H54 (cell line): ENCODE measurements at places on chromosomes 16 and 17.

GRCh38 chr17:57615836-57616757 is 129.0 kb downstream of the CCDC182 start:
- DNase-seq = no peak

- DNase-seq = no peak
These were observed 857 bp upstream of the STAT5A start for GRCh38 chr17:42287305-42287976.

- DNase-seq = no peak
These were observed 163.5 kb upstream of the CDH11 start for GRCh38 chr16:65285128-65286048.

DNA sequence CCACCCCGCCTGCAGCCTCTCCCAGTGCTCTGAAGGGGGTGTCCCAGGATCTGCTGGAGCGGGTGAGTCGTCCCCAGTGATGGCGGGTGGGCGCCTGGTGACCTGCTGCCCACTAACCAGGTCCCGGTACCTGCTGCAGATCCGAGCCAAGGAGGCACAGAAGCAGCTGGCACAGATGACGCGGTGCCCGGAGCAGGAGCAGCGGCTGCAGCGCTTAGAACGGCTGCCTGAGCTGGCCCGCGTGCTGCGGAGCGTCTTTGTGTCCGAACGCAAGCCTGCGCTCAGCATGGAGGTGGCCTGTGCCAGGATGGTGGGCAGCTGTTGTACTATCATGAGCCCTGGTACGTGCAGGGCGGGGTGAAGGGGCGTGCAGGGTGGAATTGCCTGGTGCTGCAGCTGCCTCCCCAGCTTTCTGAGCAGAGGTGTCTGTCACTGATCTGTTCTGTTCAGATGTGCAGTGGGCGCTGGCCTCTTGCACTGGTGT is 3.6 kb downstream of the CDT1 start:
- DNase-seq = no peak

GRCh38 chr17:78248051-78248914 is 16.9 kb downstream of the TMEM235 start:
- DNase-seq = no peak

- DNase-seq = no peak
These were observed 27.9 kb upstream of the EFCAB13 start for GRCh38 chr17:47295874-47296255.

GRCh38 chr17:62808576-62808970 is 459 bp upstream of the MARCHF10 start:
- DNase-seq = no peak

- no peak for DNase-seq
These were observed 1.5 kb downstream of the C17orf114 start for GRCh38 chr17:4800462-4801196.

GRCh38 chr17:6000426-6000825 is 69.8 kb upstream of the WSCD1 start:
- DNase-seq = no peak
